WTC11 (cell line): ENCODE measurements at places on chromosomes 11 and 22. TPM values are rescaled to one million over a fixed set of nuclear protein-coding genes. Genes with fewer than 3 reads are reported as not detected.

GRCh38 chr11:106496677-106497076, 419.2 kb downstream of the AASDHPPT start:
- DNase-seq, result no peak

DNA sequence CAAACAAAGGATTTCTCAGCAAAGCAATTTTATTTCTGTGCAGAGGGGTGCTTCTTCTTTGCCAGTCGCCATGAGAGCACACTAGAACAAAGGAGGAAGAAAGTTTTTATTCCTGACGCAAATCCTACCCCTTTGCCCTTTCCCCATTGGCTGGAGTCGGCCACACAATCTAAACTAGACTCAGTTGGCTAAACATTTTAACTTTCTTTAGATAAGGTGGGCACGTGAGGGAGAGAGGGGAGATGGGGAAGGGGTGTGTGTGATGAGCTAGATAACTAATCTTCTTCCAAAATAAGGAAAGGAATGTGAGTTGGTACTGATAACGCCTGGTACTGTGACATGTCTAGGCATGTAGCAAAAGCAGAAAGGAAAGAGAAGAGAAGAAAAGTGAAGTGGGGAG, 626 bp downstream of the TRIM22 start:
- no peak for DNase-seq

- no peak for DNase-seq
These were observed 287.9 kb downstream of the SWAP70 start for GRCh38 chr11:9951807-9952206.

- DNase-seq, result no peak
These were observed 111.3 kb downstream of the PLEKHA7 start for GRCh38 chr11:16902781-16903378.

DNA sequence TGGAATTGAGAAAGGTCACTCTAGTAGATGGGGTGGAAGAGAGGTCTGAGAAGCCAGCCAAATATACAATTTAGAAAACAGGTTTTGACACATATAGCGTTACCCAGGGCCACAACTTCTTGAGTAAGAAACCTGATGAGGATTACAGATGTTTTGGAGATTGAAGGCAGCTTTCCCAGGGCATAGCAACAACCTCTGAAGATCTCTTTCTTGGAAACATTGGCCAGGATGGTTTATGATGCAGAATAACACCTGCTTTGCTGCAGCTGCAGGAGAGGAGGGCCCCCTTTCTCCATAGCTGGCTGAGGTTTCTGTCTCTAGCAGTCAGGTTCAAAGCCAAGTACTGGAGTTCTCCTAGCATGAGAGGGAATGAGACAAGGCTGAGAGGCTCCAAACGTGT, 75.1 kb upstream of the NUP50 start:
- no peak for DNase-seq

- DNase-seq, result no peak
These were observed 2.4 kb upstream of the SMCO4 start for GRCh38 chr11:93545566-93545965.

GRCh38 chr22:44307509-44308169, 5.1 kb downstream of the SHISAL1 start:
- DNase-seq, result no peak

GRCh38 chr11:13339195-13340153, 61.9 kb downstream of the BMAL1 start:
- DNase-seq, result no peak

- peak; percentile 4 for DNase-seq
These were observed 65.8 kb upstream of the WNT7B start for GRCh38 chr22:46042786-46043185.

DNA sequence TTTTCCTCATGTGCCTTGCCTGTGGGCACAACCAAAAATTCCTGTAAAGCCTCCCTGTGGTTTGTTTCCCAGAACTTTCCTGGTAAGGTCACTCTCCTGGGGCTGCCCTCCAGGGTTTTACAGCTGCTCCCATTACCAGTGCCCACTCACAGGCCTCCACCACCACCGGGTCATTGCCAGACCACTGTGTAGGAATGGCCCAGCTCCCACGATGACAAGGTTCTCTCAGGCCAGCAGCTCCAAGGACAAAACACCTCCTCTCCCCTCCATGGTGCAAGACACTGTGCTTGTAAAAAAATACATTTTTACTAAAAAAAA, 96.1 kb upstream of the AKIP1 start:
- no peak for DNase-seq

DNA sequence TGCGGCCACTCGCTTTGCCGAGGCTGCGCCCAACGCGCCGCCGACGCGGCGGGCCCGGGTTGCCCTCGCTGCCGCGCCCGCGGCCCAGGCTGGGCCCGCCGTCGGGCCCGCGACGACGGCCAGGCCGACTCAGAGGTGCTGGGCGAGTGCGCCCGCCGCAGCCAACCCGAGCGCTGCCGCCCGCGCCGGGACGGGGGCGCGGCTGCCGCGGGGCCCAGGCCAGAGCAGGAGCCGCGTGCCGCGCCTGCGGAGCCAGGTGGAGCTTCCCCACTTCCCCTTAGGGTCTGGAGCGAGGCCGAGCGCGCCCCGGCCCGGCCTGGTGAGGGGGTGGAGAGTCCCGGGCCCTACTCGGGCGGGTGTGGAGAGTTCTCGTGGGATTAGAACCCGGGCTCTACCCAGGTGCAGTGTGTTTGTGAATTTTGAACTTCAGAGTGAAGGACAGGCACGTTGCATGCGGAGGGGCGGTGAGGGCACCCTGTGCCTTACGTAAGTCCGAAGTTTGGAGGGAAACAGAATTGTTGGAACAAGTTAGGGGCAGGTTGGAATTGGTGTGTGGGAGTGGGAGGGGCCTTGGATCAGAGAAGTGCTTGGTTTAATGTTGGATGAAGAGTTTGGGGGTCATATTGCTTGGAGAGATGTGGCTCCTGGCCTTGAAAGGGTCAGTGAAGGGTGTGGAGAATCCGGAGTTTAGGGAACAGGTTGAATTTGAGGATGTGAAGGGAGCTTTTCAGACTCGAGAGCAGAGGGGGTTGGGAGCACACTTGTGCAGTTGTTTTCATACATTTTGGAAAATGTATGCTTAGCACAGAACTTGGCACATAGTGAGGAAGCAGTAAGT, 697 bp downstream of the RNF169 start:
- peak; percentile 62 for DNase-seq

GRCh38 chr11:75793966-75794365, 21.0 kb upstream of the UVRAG start:
- DNase-seq, result no peak

- no peak for DNase-seq
These were observed 9.0 kb upstream of the SPINDOC start for GRCh38 chr11:63804259-63804658.

DNA sequence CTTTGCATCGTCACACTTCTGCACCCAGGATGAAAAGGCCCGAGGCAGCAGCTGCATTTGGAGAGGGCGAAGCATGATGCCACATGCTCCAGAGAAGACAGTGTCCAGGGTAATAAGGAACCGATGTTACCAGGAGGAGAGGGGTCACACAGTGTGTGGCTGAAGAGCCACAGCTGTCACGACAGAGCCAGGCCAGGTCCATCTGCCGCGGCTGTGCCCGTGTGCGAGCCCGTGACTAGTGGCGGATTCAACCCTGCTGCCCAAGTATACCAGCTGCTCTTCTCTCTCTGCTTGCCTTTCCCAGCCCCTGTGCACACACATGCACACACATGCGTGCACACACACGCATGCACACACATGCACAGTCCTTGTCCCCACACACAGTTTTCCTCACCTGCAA, 1432.5 kb downstream of the BRD1 start:
- no peak for DNase-seq

- DNase-seq, result no peak
These were observed 807 bp upstream of the ZNF74 start for GRCh38 chr22:20392983-20393704.

GRCh38 chr22:43310798-43311197, 32.4 kb downstream of the SCUBE1 start:
- DNase-seq, result no peak

GRCh38 chr11:61364012-61364675, 2.0 kb downstream of the TMEM138 start:
- no peak for DNase-seq

GRCh38 chr11:100367892-100368291, 319.2 kb upstream of the ARHGAP42 start:
- no peak for DNase-seq

LGALS12 gene
- 1.1 to 1.4 TPM (median 1.4 TPM) in 3 replicates for total RNA-seq

PANX2 gene
- 10.2 to 10.7 TPM (median 10.3 TPM) in 3 replicates for total RNA-seq

LDHAL6A gene
- not detected in 3 replicates for total RNA-seq

MISFA gene
- 2.3 to 3.2 TPM (median 3.2 TPM) in 3 replicates for total RNA-seq

MIAT gene
- total RNA-seq, result 50.7 to 61.6 TPM (median 58.2 TPM) in 3 replicates

KLHL35 gene
- total RNA-seq, result 0.22 to 0.60 TPM (median 0.39 TPM) in 3 replicates
